ENCODE measurements at places on chromosomes 13 and 19.

DNA sequence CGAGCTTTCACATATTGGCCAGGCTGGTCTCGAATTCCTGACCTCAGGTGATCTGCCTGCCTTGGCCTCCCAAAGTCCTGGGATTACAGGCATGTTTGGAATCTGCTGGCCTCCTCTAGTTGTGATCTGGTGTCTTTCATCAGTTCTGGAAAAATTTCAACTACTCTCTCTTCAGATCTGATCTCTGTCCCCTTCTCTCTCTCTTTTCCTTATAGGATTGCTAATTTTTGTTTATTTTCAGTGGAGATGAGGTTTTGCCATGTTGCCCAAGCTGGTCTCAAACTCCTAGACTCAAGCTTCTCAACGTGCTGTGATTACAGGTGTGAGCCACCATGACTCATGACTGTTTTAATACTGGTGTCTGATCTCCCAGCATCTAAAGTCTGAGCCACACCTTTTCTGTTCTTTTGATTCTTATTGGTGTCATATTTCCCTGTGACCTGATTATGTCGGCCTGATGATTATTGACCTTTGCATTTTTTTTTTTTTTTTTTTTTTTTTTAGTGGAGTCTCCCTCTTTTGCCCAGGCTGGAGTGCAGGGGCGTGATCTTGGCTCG lies 10.4 kb upstream of the NANOS2 start:
- no peak for DNase-seq

DNA sequence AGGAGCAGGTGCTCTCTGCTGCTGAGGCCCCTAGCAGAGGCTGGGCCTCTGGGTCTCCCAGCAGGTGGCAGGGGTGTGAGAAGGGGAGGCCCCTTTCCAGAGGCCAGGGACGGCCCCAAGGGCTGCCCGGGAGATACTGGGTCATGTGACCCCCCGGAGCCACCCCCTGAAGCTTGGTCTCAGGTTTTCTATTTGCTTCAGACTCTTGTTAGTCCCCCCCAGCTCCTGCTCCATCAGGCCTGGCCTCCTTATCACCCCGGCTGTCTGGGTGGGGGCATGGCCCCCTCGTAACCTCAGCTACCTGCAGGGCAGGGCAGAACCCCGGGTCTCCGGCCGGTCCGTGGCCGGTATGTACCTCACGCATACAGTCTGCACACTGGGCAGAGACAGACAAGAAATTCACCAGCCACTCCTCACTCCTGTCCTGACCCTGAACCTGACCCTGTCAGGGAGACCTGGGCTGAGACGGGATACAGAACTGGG lies 13.2 kb upstream of the TCF3 start:
- no peak for DNase-seq

GRCh38 chr13:34805347-34805746 lies 136.7 kb upstream of the NBEA start:
- DNase-seq = no peak

DNA sequence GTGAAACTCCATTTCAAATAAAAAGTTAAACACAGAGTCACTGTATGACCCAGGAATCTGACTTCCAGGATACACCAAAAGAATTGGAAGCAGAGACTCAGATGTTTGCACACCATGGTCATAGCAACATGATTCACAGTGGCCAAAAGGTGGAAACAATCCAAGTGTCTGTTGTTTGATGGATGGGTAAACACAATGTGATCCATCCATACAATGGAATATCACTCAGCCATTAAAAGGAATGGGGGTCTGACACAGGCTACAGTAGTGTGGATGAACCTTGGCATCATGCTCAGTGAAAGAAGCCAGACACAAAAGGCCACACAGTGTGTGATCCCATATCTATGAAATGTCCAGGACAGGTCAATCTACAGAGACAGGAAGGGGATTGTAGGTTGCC lies 174.3 kb downstream of the PTPRS start:
- no peak for DNase-seq

- DNase-seq = peak; percentile 79
These were observed 9.0 kb upstream of the SOX1 start for GRCh38 chr13:112057736-112058518.

DNA sequence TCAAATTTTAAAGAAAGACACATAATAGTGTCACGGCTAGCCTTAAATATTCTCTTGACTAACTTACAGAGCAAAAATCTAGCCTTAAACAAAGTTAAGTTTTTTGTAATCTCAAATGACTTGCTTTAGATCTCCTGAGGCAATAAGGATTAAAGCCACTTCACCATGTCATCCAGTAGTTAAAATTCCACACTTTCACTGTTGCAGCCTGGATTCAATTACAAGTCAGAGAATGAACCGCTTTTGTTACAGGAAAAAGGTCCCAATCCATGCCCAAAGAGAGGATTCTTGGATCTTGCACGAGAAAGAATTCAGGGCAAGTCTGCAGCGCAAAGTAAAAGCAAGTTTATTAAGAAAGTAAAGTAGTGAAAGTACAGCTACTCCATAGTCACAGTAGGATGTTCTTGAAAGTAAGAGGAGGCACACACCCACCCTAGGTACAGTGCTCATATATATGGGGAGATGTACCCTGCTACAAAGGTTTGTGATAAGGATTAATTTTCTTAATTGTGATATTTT lies 34.6 kb upstream of the CD177 start:
- no peak for DNase-seq

DNA sequence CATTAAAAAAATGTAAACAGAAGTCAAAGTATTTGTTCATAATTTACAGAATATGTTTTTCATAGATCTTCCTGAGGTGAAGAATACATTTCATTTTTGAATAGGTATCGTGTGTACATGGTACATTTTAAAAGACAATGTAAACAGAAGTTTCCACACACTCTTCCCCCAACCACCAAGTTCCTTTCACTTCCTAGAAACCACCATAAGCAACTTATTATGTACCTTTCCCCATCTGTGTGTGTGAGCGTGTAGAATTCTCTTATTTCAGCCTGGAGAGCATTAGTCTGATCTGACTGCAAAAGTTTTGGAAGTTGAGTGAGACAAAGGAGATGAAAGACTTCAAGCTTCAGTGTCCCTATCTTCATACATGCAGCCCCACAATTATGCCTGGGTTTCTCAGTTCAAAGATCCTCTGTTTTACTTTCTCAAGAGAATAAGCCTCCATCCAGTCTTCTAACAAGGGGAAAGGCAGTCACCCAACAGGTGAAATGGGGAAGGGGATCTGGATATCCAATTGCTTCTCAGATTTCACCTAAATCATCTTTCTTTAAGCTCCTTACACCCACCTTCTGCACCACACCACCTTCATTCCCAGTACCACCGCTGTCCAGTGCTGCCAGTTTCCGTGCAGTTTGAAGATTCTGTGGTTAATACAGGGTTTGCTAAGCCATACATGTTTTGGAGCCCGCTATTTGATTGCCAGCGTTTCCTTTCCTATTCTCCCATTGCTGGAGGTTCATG lies 2.1 kb downstream of the TEX30 start:
- DNase-seq = no peak

- no peak for DNase-seq
These were observed 10.0 kb downstream of the DPF1 start for GRCh38 chr19:38213911-38214625.

DNA sequence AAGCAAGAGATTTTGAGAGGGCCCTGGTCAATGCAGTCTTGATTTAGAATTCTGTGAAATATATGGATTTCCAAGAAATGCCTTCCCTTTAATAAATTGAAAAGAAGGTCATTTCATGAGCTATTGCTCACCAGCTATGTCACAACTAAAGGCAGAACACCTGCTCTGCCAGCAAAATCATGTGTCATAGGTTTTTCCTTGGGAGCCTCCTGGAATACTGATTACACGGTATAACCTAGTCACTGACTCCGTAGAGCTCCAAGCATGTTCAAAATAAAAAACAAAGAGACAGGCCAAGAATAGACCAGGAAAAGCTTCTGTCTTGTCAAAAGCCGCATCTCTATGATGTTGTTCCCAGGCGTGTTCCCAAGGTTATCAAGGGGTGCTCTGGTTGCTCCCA lies 45.5 kb downstream of the HSPH1 start:
- DNase-seq = no peak
